ENCODE measurements at places on chromosomes 13 and 19.

- no peak for DNase-seq
Observed at GRCh38 chr19:7226739-7227138, 67.5 kb downstream of the INSR start.

DNA sequence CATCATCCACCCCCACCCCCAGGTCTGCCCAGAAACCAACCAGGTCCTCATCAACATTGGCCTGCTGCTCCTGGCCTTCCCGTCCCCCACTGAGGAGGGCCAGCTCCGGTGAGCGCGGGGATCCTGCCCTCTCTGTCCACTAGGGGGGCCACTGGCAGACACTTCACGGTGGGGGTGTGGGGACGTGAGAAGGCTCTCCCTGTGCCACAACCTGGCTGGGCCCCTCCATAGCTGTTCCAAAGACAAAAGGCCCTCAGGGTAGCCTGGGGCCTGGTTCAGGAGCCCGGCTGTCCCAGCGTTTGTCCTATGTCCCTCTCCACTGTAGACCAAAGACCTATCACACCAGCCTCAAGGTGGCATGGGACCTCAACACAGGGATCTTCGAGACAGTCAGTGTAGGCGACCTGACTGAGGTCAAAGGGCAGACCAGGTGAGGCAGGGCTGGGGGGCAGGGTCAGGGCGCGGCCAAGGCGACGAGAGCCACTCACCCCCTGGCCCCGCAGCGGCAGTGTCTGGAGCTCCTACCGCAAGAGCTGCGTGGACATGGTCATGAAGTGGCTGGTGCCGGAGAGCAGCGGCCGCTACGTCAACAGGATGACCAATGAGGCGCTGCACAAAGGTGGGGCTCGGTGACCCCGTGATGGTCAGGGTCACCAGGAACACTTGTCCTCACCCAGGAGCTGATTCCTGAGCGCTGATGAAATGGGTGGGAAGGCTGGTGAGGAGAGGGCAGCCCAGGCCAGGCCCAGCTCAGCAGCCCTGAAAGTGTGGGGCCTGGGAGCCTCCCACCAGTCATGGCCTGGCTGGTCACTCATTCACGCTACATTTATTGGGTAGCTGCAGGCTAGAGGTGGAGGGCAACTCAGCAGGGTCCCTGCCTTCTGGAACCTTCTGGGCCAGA, 7.9 kb downstream of the DCAF15 start:
- no peak for DNase-seq

GRCh38 chr13:30266756-30267155, 40.6 kb downstream of the KATNAL1 start:
- DNase-seq = no peak

- DNase-seq = peak; percentile 92
Observed at GRCh38 chr13:112587212-112587763, 665 bp downstream of the TUBGCP3 start.

DNA sequence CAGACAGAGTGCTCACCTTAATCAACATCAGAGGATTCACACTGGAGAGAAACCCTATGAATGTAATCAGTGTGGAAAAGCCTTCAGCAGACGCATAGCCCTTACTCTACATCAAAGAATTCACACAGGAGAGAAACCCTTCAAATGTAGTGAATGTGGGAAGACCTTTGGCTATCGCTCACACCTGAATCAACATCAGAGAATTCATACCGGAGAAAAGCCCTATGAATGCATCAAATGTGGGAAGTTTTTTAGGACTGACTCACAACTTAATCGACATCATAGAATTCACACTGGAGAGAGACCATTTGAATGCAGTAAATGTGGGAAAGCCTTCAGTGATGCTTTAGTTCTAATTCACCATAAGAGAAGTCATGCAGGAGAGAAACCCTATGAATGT, 18.3 kb downstream of the ZNF527 start:
- DNase-seq = no peak

DNA sequence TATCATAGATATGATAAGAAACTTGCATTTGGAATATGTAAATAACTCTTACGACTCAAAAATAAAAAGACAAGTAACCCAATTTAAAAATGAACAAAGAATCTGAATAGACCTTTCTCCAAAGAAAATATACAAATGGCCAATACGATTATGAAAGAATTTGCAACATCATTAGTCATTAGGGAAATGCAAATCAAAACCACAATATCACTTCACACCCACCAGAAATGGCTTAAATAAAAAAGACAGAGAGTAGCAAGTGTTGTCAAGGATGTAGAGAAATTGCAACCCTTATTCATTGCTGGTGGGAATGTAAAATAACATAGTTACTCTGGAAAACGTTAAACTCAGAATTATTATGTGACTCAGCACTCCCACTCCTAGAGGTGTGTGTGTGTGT, 226.6 kb upstream of the MAB21L1 start:
- DNase-seq = peak; percentile 1

GRCh38 chr13:28100150-28101121, at the start of gene FLT3:
Gene FLT3 (minus strand): TSS chr13:28100576. CDS start chr13:28100510, 66 bp downstream.
- DNase-seq = no peak

GRCh38 chr13:34349091-34349722, 531.3 kb downstream of the RFC3 start:
- peak; percentile 82 for DNase-seq

GRCh38 chr13:109669234-109669612, 117.2 kb downstream of the IRS2 start:
- DNase-seq = no peak

- no peak for DNase-seq
Observed at GRCh38 chr19:47417746-47418691, 1.3 kb downstream of the MEIS3 start.

DNA sequence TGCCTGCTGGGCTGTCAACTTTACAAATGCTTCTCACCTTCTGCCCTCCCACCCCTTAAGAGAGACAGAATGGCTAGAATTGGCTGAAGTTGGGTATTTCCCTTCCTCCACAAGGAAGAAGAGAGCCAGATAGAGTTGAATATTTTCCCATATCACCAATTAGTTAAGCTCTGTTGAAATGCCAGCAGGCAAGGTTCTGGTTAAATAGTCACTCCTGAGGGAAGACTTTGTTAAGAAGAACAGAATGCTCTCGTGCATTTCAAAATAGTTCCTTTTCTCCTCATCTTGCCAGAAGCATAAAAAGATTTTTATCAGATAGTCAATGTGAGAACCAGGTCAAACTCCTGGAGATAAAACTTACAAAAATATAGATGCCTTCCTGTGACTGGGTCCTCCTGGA, 2857.0 kb upstream of the PCDH20 start:
- DNase-seq = no peak

DNA sequence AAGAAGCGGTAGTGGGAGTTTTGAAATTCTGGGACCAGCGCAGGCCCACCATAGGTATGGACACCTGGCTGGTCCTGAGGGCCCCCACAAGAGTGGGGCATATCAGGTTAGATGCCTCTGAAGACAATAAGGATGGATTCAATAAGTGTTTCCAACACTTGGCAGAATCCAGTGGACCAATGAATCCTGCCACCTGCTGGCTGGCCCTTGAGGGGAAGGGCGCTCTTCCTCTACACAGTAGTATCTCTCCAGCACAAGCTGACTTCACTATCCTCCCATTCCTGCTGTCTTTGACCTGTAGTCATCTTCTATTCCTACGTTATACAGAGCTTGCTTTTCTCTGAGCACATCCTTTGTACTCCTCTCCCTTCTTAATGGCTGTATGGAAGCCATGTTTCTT, 199.7 kb upstream of the TSHZ3 start:
- no peak for DNase-seq

DNA sequence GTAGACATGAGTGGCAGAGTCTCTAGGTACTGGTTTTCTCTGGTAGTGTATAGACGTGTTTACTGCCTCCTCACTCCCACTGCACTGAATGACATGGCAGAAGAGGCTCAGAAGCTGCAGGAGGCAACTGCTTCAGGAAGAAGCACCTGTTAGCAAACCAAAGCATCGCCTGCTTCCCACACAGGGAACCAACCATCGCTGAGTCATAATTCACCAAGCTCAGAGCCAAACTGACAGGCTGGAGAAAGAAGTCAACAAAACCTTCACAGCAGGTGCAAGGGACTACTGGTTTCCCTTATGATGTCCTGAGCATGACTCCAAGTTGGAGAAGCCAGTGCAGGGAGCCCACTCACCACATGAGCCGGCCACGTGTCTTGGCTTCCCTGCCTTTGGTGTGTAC, 69.8 kb downstream of the KCTD12 start:
- no peak for DNase-seq

DNA sequence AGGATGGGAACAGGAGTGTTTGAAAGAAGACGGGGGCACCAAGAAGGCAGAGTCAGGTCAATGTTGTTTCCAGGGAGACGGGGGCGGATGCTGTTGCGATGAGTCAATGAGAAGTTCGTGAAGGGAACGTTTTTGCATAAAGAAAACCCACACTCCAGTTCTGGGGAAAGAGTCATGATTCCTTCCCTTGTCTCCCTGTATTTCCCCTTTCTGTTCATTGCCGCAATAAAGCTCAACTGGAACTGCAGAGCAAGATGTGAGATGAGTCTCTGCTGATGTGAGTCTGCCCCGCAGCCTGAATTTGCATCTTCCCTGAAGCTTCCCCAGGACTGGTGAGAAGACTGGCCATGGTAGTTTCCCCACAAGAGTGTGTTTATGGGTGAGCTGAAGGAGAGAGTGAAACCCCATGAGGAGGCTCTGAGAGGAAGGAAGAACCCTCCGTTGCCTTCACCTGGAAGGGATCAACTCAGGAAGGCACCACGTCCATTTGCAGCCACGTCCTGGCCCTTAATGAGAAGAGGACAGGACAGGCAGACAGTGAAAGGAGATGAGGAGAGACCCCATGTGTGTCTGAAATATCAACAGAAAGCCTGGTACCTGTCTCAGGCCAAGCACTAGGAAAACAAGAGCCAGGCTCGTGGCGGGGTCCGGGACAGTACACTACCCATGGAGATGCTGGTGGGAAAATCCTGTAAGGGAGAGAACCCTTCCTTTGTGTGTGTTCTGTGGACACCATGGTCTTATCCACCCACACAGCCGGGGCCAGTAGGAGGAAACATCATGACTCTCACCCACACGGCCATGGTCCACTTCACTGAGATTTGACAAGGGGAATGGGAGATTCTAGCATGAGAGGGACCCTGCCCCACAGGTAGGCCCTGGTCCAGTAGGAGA, 13.7 kb downstream of the LILRA1 start:
- DNase-seq = no peak

DNA sequence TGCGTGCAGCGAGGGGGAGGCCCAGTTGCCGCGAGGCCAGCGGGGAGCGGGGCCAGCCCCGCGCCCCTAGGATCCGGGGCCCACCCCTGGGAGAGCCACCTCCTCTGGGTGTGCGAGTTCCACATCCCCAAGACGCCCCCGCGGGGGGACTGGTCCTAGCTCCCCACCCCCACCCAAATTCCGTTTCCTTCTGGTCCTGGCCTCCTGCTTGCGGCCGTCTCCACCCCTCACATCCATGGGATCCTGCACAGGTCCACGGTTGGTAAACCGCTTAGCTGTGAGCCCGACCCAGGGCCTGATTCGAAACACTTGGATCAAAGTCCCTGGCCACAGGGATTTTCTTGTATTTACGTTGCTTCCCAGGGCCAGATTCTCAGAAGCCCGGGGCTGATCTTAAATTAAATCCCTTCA, 324 bp upstream of the FBXO17 start:
- DNase-seq = no peak

DNA sequence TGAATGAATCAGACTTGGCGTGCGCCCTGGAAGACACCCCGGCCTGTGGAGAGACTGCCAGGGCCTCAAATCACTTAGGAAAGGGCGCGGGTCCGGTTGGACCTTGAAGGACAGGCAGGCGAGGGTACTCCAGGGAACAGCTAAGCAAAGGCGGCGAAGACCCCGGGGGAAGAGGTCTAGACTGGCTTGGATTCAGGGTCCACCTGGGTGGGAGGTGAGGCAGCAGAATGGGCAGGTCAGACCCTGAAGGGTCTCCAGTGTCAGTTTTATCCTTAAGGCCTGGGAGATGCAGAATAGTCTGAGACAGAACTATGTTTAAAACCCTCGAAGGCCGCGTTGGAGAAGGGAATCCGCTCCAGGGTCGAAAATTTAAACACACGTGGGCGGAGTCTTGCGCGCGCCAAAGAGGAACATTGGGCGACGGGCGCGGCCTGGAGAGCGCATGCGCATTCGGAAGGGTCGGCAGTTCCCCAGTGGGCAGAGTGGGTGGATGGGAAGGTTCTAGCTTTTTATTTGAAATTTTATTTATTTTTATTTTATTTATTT, 567 bp upstream of the SMG9 start:
- peak; percentile 87 for DNase-seq

GRCh38 chr13:73173279-73173811, 114.5 kb downstream of the KLF5 start:
- no peak for DNase-seq

- DNase-seq = no peak
Observed at GRCh38 chr19:4534836-4535658, at the start of gene PLIN5. Gene PLIN5 (minus strand): TSS chr19:4535224. CDS start chr19:4534074, 1,150 bp downstream.

DNA sequence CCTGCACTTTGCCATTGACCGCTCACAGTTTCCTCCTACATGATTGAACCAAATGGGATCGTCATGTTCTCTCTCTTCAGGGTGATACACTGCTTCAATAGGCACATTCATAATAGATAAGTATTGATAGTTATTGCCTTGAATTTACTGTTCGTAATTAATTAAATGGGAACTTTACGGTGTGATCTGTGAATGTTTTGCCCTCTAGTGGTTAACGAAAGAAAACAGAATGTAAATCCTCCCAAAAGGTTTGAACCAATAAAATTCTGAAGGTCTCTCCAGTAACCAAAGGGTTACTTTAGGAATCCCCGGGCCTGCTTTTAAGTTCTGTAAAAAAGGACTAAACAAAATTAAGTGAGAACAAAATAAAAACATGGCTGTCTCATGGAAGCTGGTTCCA, 389.3 kb downstream of the DACH1 start:
- no peak for DNase-seq

- DNase-seq = no peak
Observed at GRCh38 chr19:47610902-47611301, 2.0 kb downstream of the BICRA start.

- no peak for DNase-seq
Observed at GRCh38 chr13:49922301-49922700, 13.8 kb downstream of the SPRYD7 start.

DNA sequence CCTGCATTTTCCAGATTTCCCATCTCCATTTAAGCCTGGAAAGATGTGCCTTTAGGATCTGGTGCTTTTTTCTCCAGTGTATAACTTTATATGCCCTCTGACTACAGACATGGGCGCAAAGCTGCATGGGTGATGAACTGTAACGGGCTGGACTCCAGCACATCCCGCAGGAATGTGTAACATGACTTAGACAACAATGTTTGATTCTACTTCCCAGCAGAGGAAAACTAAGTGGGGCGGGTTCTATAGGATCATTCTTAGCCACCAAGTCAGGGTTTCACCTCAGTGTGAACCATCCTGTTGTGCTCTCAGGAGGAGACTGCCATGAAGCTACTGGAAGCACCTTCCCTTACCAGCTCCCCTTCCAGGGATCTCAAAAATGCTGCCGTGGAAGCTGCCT, 93.2 kb upstream of the SERP2 start:
- no peak for DNase-seq

Measured in suprapubic skin (tissue), 4 donors.